ENCODE measurements at places on chromosomes 3 and 15. TPM values are rescaled to one million over a fixed set of nuclear protein-coding genes. Genes with fewer than 3 reads are reported as not detected.

XCR1 gene
- 0.27 TPM for total RNA-seq

GHSR gene
- total RNA-seq: not detected

DNA sequence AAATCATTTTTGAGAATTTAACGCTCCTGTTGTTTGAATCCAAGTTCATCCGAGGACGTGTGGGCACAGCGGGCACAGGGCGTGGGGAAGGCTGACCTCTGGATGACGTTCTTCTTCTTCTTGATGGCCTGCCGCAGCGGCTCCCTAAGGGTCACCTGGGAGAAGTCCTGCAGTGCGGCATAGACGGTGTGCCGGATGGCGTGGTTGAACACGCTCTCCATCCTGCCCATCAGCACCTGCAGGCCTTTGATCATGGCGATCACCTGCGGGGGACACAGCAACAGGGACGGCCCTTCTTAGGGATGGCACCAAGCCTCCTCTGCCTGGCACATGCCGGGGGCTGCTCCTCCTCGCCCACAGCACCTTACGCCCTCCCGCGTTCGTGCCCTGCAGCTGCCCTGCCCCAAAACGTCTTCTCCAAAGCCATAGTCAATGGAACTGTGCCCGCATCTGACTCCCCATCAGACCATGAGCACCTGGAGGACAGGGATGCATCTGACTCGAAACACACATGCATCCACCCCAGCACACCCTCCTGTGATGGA, 61.5 kb downstream of the CYFIP1 start:
- DNase-seq: no peak

DNA sequence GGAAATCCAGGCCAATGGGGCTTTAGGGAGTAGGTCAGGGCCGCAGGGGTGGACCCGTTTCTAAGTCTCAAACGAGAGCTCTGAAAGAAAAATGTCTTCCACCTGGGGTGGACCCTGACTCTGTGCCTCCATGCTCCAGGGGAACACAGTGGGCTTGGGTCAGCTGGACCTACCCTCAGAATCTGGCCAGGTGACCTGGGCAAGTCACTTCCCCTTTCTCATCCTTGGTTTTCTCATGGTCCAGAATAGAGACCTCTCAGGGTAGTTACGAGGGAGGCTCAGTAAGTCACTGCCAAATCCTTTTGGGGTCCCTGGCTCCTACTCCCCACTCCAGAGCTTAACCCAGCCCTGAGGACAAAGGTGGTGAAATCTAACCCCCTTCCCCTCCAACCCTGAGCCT, 25.8 kb downstream of the EFCAB12 start:
- no peak for DNase-seq

MTHFS gene
- 89.4 TPM for total RNA-seq

GABRR3 gene
- total RNA-seq: not detected

DNA sequence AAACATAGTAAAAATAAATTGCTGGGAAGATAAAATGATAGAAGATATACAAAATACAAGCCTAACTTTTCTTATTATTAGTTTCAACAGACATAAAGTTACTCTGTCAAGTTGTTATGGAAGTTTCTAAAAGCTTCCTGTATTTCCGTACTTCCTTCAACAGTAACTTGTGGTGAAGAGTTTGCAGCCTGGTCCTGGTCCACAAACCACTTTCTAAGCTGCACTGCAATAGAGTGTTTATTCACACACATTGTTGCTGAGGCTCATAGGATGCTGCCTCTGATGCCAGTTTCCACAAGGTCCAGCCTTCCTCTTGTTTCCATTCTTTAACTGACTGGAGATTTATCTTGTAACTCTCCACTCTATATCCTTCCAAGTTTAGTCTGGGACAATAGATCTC, 39.4 kb upstream of the KY start:
- no peak for DNase-seq

PLAAT1 gene
- 0.87 TPM for total RNA-seq

- no peak for DNase-seq
Observed at GRCh38 chr3:4407941-4408340, 59.1 kb downstream of the SUMF1 start.

Measured in hepatocyte (in vitro differentiated cells).